ENCODE measurements at places on chromosomes 5 and 9.

- DNase-seq = no peak
These were observed 5.8 kb upstream of the CARNMT1 start for GRCh38 chr9:75033791-75034473.

- DNase-seq = no peak
These were observed 37.6 kb downstream of the KCNT1 start for GRCh38 chr9:135739271-135740220.

DNA sequence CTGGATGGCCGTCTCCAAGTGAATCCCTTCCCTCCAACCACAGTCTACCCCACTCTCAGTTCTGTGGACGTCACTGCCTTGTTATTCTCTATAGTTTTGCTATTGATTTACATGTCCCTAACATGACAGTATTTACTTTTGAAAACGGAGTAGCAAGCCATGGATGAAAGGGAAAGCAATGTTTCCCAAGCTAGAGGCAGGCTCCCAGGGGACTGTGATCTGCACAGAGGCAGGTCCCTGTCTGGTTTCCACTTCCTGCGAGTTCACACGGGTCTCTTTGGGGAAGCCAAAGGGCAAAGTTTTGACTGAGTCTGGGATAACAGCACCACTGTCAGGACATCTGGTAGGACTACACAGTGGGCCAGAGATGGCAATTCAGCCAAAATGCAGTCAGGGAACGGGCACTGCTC, 12.7 kb downstream of the C9orf153 start:
- no peak for DNase-seq

DNA sequence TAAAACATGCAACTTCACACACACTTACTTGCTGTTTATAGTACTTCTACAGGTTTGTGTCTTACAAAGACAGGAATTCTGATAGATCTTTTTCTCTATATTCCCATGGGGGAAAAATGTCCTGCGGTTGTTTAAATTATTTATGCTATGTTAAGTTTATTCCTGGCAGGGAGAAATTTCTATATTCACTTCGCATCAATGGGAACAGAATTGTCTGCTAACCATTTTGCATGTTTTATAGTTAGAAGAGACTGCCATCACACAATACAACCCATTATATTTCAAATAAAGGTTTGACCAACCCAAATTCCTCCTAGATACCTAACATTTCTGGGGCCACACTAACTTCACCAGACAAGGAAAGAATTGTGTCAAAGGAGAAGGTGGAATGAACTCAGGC, 110.0 kb upstream of the PRR16 start:
- DNase-seq = no peak

DNA sequence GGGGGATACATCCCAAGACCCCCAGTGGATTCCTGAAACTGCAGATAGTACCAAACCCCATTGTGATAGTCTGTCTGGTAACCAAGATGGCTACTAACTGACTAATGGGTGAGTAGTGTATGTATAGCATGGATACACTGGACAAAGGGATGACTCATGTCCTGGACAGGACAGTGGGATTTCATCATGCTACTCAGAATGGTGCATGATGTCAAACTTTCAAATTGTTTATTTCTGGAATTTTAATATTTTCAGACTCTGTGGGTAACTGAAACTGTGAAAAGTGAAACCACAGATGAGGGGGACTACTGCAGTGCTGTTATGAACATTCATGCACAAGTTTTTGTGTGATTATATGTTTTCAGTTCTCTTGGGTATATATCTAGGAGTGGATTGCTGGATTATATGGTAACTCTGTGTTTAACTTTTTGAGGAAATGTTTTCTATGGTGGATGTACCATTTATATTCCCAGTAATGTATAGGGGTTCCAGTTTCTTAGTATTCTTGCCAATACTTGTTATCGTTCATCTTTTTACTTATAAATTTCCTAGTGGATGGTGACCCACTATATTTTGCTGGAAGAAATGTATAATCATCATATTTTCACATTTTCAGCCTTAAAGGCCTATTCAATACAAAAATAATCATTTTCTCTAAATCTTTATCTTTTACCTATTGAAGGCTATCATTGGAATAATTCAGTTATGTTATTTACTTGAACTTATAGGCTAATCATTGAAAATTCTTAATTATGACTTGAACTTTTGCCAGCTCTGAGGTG, 140.9 kb downstream of the NR3C1 start:
- DNase-seq = no peak

DNA sequence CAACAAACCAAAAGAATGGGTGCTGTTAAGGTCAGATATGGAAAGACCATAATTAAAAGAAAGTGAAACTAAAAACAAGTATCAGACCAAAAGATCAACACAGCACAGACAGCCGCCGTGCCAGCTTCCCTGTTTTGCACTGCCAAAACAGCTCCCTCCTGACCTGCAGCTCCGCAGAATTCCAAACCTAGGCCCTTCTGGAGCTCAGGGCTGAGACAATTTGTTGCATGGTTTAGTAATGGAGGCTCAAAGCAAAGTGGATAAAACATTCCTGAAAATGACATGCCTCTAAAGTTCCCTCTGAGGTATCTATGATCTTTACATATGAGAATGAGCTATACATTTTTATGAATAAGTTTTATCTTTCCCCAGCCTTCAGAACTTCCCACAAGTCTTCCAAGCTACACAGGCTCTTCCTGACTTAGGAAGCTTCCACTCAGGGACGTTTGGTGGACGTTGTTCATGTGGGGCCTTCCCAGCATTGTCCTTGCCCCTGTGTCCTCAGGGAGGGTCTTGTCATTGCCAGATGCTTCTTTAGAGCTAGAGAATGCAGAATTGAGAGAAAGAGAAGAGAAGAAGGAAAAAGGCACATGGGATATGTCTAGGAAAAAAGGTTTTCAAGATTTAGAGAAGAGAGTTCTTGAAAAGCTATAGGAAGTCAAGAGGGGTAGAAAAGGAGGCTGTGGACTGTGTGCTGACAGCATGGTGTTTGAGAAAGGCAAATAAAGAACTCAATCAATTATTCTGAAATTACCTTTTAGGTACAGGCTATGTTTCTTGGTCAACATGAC, 28.4 kb upstream of the SSBP2 start:
- peak; percentile 22 for DNase-seq

DNA sequence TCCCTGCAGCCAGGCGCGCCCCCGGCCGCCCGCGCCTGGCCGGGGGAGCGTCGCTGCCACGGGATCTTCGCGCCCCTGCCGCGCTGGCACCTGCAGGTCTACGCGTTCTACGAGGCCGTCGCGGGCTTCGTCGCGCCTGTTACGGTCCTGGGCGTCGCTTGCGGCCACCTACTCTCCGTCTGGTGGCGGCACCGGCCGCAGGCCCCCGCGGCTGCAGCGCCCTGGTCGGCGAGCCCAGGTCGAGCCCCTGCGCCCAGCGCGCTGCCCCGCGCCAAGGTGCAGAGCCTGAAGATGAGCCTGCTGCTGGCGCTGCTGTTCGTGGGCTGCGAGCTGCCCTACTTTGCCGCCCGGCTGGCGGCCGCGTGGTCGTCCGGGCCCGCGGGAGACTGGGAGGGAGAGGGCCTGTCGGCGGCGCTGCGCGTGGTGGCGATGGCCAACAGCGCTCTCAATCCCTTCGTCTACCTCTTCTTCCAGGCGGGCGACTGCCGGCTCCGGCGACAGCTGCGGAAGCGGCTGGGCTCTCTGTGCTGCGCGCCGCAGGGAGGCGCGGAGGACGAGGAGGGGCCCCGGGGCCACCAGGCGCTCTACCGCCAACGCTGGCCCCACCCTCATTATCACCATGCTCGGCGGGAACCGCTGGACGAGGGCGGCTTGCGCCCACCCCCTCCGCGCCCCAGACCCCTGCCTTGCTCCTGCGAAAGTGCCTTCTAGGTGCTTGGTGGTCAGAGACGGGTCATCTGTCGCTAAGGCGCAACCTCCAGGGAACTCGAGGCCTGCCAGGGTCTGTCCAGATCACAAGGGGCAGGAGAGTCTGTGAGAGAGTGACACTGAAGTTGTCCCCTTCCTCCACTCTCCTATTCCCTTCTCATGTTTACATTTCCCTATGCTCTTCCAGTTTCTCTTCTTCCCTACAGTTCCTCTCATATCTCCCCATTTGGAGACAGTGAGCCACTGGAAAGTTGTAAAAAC, 1.3 kb downstream of the GPR150 start:
- peak; percentile 13 for DNase-seq

GRCh38 chr9:36873247-36873875, 160.7 kb downstream of the PAX5 start:
- DNase-seq = peak; percentile 65

DNA sequence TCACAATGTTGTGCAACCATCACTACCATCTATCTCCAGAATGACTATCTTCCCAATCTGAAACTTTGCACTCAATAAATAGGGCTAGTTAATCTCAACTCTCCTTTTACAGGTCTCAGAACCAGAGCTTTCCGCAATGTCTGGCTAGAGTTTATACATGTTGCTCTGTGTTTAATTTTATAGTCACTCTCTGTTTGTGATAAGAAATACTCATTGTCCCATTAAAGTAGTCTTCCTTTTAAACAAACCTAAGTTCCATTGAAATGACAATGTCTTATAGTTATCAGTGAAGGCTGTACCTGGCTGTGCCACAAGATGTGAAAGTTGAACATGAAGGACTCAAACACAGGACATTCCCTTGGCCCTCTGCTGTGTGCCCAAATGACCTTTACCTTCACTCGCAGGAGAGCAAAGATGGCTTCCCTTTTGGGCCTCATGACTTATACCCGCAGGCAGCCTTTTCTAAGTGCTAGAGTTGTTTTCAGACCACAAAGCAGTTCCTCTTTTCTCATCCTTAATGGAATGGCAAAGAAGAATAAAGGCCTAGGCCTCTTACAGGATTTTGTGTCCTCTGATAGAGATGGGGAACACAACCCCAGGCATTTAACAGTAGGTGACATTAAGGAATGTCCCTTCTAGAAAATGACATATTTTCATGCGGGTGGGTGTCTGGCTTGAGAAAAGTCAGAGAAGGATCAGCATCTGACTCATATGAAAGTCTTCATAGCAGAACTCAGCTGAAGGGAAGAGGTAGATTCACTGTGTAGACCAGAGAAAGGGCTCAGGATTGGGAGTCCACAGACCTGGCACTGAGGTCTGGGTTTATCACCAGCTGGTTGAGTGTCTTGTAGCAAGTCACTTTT, 69.6 kb upstream of the ATP10B start:
- DNase-seq = no peak

GRCh38 chr5:95086927-95087815, 197.7 kb downstream of the MCTP1 start:
- no peak for DNase-seq

- DNase-seq = no peak
These were observed 2013.1 kb upstream of the CDH9 start for GRCh38 chr5:29051509-29051908.

DNA sequence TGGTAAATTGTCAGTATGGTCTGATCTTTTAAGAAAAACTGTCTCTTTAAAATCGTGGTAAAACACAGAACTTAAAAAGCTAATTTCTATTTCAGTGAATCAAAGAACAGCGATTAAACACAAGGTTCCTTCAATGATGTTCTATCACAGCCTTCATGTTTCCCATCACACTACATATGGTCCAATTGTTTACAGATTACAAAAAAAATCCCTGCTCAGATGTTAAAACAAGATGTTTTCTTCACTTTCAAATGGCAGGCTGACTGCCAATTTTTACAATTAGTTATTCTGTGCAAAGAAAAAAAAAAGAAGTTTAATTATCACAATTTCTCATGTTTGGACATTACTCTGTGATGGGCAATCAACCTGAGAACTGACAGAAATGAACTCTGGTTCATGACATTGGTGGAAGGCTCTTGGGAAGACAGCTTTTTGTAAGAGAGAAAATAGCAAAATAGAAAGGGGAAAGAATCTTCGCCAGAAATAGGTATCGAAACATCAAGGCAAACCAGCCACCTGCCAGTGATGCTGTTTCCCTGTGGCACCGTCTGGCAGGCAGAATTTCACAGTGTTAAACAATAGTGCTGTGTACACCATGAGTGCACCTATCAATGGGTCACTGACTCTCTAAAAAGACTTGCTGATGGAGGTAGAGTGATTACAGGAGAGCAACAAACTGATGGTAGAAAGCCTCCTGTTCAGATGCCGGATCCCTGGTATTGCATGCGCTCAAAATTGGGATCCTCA, 1020.0 kb upstream of the ARRDC3 start:
- DNase-seq = no peak

- no peak for DNase-seq
These were observed 153.6 kb downstream of the FAM114A2 start for GRCh38 chr5:153885141-153885540.

DNA sequence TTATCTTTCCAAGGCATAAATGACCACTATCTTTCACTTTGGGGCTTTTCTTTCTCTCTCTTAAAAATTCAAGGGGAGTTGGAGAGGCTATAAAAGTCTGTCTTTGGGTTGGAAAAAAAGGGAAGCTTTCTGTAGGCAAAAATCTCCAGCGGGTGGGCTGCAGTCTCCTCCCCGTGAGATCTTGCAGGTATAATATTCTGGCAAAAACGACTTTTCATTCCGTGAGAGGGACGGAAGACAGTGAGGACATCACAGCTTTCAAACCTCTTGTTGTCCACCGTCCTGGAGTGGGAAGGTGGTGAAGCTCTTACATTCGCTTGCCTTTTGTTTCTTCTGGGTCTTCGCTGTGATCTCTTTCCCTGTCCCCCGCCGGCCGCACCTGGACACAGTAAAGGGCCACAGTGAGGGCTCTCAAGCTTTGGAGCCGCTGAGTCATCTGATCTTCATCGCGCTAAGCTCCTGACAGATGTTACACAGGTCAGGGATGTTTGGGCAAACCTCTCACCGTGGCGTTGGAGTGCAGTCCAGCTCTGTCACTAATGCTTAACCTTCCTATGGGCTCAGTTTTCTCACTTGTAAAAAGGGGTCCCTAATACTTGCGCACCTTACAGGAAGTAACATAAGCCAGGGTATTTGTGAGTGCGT, 61.9 kb upstream of the MEGF10 start:
- no peak for DNase-seq

DNA sequence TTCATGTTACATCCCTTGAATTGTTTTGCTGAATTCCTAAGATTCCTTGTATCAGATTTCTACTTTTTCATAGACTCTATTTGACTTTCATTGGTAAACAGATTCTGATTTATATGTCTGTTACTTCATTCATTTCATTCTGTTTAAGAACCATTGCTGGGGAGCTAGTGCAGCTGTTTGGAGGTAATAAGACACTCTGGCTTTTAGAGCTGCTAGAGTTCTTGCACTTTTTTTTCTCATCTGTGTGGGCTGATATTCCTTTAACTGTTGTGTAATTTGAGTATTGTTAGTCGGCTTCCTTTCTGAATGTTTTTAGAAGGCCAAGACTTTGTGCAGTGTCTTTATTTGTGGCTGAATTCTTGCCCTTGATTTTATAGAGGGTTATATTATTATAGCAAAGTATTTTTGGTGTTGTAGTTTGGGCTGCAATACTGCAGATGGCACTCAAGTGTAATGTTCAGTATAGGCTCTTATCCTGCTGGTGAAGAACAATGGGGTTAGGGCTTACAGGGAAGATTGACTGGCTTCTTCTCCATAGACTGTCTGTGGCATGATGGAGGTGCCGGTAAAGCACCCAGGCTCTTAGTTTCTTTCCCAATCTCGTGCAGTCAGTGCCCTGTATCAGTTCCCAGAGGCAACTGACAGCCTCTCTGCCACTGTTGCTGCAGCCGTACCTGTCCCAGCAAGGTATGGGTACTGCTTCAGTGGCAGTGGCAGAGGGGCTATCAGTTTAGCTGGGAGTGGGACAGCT, 162.2 kb downstream of the OXCT1 start:
- DNase-seq = no peak

- no peak for DNase-seq
These were observed 31.5 kb downstream of the SLC22A4 start for GRCh38 chr5:132325691-132326090.
